ENCODE measurements at places on chromosomes 5 and 9. TPM values are rescaled to one million over a fixed set of nuclear protein-coding genes. Genes with fewer than 3 reads are reported as not detected.

- DNase-seq = no peak
These were observed 94.6 kb upstream of the DMRT1 start for GRCh38 chr9:746661-747434.

GRCh38 chr9:125043631-125044030 lies 99.7 kb downstream of the SCAI start:
- DNase-seq = no peak

Gene NR6A1
- polyA plus RNA-seq = 0.72 TPM

GRCh38 chr5:72137826-72138409 lies 30.6 kb downstream of the MAP1B start:
- DNase-seq = no peak

- DNase-seq = no peak
These were observed 47.7 kb upstream of the GLRX start for GRCh38 chr5:95870105-95870672.

GRCh38 chr9:76419782-76420380 lies 25.7 kb upstream of the RFK start:
- DNase-seq = no peak

- DNase-seq = no peak
These were observed 4.8 kb downstream of the ANKRD34B start for GRCh38 chr5:80565330-80565729.

GRCh38 chr9:101397746-101398067 lies 711 bp downstream of the MRPL50 start:
- DNase-seq = no peak

DNA sequence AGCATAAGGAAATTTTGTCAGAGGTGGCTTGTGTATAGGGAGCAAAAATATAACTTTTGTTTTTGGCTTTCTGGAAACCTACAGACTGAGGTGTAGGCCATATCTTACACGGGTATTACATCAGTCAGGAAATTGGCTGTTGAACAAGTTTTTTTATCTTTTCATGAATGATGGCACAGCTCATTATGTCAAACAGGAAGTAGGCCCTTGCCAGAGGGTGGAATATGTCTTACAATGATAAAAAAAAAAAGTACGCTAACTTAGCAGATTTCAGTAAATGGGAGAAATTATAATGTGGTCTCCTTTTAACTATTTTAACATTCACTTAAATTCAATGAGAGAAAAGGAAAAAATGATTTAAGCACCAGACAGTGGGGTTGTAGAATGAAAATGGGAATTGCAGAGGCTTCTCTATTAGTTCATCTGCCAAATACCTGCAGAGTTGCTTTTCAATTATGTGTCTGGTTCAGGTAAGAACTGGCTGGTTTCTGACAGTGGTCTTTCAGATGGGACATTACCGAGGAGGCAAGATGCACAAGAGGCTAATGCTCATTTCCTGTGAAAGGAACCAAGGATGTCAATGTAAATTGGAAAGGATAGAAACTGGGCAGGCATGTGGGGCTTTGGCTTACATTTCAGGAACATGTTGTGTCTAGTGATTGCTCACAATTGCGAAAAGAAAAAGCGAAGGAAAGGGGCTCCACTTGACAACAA lies 169.9 kb downstream of the NNT start:
- DNase-seq = no peak

Gene DOCK2
- 2.7 TPM for polyA plus RNA-seq

DNA sequence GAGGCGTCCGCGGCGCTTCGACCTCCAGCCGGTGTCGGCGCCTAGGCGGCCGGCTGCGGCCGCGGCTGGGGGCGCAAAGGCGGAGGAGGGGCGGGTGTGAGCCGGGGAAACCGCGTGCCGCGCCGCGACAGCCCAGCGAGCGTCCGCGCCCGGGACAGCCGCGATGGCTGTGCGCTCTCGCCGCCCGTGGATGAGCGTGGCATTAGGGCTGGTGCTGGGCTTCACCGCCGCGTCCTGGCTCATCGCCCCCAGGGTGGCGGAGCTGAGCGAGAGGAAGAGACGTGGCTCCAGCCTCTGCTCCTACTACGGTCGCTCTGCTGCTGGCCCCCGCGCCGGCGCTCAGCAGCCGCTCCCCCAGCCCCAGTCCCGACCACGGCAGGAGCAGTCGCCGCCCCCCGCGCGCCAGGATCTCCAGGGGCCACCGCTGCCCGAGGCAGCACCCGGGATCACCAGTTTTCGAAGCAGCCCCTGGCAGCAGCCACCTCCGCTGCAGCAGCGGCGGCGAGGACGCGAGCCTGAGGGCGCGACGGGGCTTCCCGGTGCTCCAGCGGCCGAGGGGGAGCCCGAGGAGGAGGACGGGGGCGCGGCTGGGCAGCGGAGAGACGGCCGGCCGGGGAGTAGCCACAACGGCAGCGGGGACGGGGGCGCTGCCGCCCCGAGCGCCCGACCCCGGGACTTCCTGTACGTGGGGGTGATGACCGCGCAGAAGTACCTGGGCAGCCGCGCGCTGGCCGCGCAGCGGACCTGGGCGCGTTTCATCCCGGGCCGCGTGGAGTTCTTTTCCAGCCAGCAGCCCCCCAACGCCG lies 605 bp downstream of the CHSY3 start:
- DNase-seq = peak; percentile 32

DNA sequence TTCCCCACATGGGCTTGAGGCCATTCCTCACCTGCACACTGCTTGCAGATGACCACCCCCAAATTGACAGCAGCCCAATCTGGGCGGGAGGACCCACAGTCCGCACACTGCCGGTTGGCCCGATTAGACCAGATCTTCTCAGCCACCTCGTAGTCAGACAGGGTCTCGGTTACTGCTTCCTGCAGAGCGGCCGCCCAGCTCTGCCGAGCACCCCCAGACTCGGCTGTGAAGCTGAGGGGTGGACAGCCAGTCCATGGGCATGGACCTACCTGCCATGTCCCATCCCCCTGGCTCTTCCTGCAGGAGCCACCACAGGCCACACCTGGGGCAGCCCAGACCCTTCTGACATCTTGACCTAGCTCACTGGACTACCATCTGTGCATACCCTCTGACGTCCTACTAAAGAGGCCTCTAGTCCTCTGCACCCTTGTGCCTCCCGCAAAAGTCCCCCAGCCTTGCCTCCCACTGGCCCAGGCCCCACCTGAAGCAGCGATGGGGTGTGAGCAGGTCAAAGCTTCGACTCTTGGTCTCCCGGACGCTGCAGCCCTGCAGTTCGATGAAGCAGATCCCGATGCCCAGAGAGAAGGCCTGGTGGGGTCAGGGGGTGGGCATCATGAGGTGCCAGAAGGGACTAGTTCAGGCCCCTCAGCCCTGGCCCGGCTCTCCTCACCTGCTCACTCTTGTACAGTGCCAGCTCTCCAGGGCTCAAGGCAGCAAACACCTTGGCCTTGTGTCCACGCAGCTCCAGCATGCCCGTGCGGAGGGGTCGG lies 9.8 kb downstream of the ARAP3 start:
- DNase-seq = no peak

- no peak for DNase-seq
These were observed 19.8 kb upstream of the PIP5K1B start for GRCh38 chr9:68685213-68685612.

- DNase-seq = no peak
These were observed 65.4 kb upstream of the STK32A start for GRCh38 chr5:147169399-147169798.

Gene SLC4A9
- polyA plus RNA-seq = not detected

Gene NUTM2F
- 0.01 TPM for polyA plus RNA-seq

Gene IRX2
- polyA plus RNA-seq = not detected

GRCh38 chr9:3931996-3932906 lies 367.6 kb downstream of the GLIS3 start:
- DNase-seq = no peak

Gene CNTLN
- polyA plus RNA-seq = 10.5 TPM

- DNase-seq = no peak
These were observed 27.9 kb upstream of the TGFBI start for GRCh38 chr5:136000932-136001331.

DNA sequence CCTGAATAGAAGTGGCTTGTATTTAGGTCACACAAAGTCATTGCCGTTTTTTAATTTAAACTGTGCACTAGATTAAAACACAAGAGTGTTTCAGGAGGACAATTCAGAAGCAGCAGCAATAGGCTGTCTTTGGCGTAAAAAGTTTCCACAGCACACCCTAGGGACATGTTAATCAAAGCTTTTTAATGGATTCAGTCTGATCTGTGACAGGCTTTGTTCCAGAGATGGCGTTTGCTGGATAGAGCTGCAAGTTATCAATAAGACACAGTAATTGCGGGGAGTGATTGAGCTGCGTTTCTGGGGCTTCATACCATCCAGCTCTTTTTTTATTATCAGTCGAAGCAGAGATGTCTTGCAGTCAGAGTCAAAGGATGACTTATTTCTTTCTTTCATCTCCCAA lies 300.3 kb downstream of the ZNF608 start:
- DNase-seq = no peak

DNA sequence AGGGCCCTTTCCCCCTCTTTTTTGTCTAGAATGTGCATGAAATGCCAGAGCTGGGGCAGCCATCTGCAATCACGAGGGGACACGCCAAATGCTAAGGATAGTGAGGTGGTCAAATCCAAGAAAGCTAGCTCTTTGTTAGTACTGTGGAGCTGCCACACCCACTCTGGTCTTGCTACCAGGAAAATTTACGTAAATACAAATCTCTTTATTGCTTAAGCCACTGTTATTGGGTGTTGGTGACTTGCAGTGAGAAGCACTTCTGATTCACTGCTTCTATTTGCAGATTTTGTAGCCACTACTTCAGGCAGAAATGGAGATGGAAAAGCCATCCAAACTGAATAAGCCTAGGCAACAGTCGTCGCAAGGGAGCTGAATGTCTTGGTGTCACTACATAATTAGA lies 25.6 kb upstream of the SUSD1 start:
- DNase-seq = no peak

DNA sequence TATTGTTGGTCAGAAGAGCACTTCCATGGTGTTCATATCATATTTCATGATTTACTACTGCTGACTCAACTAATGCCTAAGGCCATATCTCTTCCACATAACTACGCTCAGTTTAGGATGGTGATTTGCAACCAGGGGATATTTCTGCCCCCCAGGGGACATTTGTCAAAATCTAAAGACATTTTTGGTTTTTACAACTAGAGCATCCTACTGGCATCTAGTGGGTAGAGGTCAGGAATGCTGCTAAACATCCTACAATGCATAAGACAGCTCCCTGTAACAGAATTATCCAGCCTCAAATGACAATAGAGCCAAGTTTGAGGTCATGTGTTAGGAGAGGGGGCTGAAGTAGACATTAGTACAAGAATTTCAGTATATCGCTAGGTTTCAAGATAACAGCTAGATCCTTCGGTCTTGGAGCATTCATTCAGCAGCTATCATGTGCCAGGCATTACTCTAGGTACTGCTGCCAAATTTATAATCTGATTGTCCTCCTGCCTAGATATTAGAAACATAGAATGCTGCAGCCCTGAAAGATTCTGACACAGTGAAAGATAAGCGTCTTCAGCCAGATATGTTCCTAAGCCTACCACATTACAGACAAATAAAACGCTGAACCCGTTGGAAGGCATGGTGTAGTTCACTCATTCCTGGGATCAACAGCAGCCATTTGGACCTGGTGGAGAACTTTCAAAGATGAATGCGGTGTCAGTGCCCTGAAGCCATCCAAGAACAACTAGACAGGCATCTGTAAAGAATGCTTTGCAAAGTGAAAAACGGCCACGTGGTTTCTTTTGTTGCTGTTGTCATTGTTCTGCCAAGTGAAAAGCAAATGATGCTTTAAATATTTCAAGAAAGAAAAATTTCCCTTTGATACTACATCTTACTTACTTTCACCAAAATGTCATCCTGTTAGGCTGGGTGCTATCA lies 55.5 kb upstream of the FST start:
- DNase-seq = no peak

GRCh38 chr5:121671624-121672023 lies 180.1 kb upstream of the FTMT start:
- DNase-seq = no peak

Gene SLC6A3
- not detected for polyA plus RNA-seq

Gene SAXO1
- polyA plus RNA-seq = not detected

DNA sequence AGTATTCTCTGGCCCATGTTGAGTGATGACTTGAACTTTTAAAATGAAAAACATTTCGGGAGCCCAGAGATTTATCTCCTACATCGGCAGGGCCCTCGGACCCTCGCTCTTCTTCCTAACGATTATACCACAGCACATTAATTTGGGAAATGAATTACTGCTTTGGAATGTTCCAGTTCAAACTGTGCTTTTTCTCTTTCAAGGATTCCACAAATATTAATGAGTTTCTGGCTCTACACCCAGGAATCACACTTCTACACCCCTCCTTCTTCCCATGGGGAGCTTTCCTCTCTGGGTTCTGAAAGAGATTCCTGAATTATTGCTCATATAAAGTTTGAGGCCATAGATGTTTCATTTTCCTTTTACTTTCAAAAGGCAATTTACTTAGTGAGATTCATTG lies 41.2 kb downstream of the NSG2 start:
- DNase-seq = no peak

Gene SLC6A7
- not detected for polyA plus RNA-seq

Gene FBN2
- 0.08 TPM for polyA plus RNA-seq

Gene REEP2
- 0.12 TPM for polyA plus RNA-seq

- DNase-seq = no peak
These were observed 169.1 kb downstream of the DMRT2 start for GRCh38 chr9:1219284-1219683.

GRCh38 chr9:127567035-127567729 lies 44.9 kb upstream of the STXBP1 start:
- DNase-seq = peak; percentile 50

- DNase-seq = no peak
These were observed 7.3 kb downstream of the PRR7 start for GRCh38 chr5:177453852-177454396.

DNA sequence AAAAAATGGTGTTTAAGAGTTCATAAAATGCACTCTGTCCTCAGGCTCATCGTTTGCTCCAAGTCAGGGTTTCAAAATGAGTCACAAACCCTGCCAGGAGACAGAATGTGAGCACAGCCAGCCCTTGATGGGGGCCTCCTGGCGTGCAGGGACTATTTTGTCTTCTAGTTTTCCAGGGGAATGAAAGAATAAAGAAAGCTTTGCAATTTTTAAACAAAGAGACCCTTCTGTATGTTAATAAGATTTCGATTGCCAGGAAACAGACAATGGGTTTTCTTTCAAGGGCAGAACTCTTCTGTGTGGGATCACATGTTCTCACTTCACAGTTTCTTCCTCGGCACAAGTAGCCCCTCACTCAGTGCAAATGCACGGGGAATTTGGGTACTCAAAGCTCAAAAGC lies 121.4 kb upstream of the C6 start:
- no peak for DNase-seq

DNA sequence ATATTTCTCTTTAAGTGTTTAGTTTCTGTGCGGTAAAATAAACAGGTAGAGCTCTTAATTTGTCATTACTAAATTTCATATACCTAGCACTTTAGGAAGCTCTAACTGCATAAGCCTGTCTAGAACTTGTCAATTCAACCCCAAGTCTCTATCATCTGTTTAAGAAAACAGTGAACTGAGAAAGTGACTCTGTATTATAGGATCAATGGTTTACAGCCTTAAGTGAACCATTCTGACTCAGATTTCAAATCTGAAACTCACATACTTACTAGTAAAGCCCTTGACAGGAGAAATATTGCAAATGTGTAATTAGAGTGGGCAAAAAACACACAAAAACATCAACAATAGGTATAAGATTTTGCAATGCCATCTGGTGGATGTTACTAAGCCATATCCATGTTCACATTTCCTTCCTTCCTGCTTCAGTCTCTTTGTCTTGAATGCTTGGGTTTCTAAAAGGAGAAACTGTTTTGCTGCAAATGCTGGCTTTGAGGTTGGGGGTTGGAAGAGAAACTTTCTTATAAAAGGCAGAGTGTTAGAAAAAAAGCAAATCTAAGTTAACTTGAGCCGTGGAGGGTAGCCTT lies 101.8 kb downstream of the DOCK8 start:
- no peak for DNase-seq

All from liver (tissue), 10 donors.